ENCODE measurements at places on chromosomes 3 and 15.

GRCh38 chr3:156145866-156146265, 25.5 kb downstream of the KCNAB1 start:
- DNase-seq, result no peak

DNA sequence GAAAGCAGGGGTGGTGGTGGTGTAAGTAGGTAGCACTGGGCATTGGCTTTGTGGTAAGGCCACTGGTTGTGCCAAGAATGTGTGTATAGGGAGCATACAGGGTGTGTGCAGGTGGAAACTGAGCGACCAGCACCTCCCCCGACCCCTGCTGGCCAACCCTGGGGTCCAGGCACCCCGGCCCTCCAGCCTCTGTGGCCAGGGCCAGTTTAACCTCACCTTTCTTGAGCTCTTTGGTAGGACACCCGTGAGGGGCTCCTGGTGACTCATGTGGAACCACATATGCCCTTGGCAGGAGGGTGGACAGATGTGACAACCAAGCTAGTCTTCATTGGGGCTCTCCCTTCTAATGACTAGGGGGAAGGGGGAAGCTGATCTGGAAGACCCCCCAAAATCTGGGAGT, 19.5 kb downstream of the SHF start:
- DNase-seq, result no peak

DNA sequence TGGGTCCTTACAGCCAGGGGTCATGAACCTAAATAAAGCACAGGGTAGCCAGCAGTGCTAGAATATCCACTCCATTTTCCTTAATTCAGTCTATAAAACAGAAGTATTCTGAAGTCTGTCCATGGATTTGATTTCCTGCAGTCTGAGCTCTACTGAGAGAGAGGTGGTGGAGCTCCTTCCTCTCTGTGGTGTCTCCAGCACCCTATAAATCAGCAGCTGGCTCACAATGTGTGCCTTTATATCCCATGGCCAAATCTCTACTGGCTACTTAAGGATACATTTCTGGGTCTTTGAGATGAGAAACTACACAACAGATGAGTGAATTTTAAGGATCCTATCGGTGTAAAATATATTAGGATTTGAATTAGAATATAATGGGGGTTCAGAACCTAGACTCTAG, 339.9 kb upstream of the RBMS3 start:
- DNase-seq, result no peak

GRCh38 chr15:57363661-57364060, 12.6 kb upstream of the CGNL1 start:
- no peak for DNase-seq

DNA sequence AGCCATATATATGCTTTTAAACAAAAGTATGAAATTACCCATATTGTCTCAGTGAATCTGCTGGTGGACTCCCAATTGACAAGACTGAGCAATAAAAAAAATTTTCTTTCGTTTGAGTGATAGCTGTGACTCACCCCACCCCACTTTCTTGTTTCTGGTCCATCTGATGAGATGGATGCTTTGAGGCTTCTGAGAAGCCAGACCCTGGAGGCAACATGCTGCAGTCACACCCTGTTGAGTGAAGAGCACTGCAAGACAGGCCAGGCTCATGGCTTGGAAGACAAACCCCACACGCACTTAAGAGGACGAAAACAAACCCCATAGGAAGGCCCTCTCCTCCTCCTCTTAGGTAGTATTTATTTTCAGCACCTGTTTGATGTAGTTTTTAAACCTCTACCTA, 276.0 kb upstream of the TTC14 start:
- no peak for DNase-seq

DNA sequence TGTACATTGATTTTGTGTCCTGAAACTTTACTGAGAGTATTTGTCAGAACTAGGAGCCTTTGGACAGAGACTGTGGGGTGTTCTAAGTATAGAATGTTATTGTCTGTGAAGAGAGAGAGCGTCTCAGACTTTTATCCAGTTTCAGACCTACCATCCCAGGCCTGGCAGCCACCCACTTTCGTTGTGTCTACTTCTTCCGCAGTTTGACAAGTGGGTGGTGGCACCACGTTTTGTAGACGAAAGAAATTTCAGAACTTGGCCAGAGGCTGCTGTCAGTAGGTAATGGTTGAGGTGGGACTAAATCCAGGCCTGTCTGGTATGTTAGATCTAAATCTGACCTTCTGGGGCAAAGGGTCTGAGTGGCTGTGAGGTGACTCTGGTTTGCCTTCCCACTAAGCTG, 13.4 kb upstream of the TRAK1 start:
- DNase-seq, result no peak

DNA sequence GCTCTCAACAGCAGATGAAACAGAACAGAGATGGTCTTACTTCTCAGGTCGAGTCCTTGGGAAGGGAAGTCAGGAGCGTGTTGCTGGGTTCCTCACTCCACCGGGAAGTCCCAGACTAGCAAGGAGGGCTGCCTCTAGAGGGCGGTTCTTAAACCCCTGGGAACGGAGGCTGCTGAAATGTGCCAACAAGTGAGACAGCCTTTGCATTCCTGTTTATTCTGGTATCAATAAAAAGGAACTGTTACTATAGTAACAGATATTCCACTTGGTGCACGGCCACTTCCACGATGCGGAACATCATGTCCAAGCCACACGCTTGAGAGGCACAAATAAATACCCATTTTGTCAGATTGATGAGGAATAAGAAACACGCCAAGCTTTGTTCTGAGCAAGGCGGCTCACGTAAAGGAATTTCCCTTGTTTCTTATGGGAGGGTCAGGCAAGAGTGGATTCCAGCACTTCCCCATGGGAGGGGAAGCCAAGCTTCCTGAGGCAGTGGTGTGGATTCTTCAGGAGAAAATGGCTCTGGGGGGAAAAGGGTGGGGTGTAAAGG, at the start of gene FAM107A:
Gene FAM107A (minus strand): TSS at position 123 of the 553 bp plus-strand sequence. CDS start 7,531 bp downstream, outside the sequence.
- DNase-seq, result no peak

DNA sequence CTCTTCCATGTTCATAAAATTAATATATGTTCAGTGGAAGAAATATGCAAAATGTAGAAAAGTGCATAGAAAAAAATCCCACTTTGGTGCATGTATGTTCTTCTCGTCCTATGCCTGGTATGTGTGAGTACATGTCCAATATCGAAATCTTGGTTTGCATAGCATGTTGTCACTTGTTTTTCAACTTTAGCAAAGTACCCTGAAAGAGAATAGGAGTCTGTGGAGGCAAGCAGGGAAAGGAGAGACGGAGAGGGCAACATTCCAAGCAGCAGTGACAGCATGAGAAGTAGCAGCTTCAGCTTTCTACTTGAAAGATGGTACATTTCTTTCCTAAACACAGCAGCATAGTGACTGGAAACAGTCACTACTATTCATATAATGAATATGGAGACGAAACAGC, 56.8 kb upstream of the CACNA2D3 start:
- DNase-seq, result no peak

DNA sequence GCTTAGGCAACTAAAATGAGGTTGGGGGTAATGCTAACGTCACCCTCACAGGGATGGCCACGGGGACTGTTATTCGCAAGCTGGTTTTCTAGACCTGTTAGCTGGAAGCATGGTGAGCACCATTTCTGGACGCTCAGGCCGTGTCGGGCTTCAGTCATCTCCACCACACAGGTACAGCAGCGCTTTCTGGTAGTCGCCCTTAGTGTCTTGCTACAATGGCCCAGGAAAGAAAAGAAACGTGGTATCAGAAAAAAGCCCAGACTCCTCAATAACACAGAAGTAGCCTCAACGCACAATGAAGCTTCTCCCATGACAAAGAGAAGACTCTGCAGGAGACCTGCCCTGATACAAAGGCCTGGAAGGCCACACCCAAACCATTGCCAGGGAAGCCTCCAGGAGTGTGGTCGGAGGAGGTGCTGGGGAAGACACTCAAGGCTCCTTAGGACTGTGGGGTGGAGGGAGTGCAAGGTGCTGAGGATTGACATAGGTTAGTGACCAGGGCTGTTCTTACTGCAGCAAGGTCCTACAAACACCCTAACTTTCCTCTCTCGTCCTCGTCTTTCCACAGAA, 50.2 kb downstream of the ANXA2 start:
- DNase-seq, result no peak

DNA sequence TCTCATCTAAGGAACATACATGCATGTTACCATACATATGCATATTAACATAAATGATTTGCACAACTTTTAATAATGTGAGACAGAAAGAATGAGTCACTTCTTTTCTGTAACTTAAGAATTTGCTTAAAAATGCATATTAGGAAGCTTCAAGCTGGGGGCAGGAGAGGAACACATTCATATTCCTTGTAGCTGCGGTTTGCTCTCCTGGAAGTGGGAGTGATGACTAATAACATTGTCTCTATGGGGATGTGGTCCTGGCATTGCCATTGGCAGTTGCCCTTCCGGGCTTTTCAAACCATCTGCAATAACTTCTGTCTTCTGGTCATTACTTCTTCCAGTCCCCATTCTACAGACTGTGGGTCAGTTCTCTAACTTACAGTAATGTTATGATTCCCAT, 15.6 kb downstream of the CHST2 start:
- peak; percentile 53 for DNase-seq

GRCh38 chr3:1446531-1446930, 353.7 kb downstream of the CNTN6 start:
- no peak for DNase-seq

- no peak for DNase-seq
Measured at GRCh38 chr3:95350049-95350448, 1287.2 kb downstream of the NSUN3 start.

DNA sequence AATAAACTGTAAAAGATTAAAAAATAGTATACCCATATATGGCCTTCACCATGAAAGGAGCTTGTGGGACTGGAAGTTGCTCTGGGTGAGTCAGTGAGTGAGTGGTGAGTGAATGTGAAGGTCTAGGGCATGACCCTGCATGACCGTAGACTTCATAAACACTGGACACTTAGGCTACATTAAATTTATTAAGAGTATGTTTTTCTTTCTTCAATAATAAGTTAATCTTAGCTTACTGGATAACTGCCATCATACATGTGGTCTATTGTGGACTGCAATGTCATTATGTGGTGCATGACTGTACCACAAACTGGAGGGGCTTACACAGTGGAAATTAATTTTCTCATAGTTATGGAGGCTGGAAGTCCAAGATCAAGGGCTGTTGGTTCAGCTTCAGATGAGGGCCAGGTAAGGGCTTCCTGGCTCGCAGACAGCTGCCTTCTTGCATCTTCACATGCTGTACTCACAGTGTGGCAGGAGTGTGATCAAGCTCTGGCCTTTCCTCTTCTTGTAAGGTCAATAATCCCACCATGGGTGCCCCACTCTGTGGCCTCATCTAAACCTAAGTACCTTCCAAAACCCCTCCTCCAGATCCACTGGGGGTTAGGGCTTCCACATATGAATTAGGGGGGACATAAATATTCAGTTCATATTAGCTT, 40.8 kb upstream of the PRR23E start:
- no peak for DNase-seq
